ENCODE measurements at places on chromosomes 16 and 17.

- DNase-seq: no peak
Observed at GRCh38 chr17:45757431-45758218, 26.5 kb upstream of the CRHR1 start.

GRCh38 chr16:5463820-5464219 is 366.2 kb upstream of the EEF2KMT start:
- no peak for DNase-seq

- no peak for DNase-seq
Observed at GRCh38 chr17:38628441-38628840, 22.7 kb upstream of the SRCIN1 start.

GRCh38 chr16:85616607-85617321 is 3.6 kb downstream of the GSE1 start:
- peak; percentile 31 for DNase-seq

DNA sequence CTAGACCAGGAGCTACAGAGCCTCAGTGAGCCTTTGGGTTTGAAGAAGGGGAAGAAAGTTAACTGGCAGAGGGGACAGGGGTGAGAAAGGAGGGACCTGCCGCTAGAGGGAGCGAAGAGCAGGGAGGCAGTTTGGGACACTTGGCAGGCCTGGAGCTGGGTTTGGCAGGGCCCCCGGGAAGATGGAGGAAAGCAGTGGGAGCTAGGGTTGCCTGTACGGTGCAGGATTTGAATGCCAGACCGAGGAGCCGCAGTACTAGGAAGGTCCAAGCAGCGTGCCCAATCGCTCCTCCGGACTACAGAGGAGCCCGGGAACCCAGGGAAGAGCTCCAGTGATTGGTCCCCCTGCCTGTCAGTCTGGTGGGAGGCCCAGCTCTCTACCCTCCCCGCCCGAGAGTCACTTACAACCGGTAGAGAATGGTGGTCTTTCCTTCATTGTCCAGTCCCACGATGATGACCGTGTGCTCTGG is 1.3 kb downstream of the ARL5C start:
- DNase-seq: peak; percentile 69

GRCh38 chr16:29645694-29646187 is 17.3 kb upstream of the SPN start:
- DNase-seq: no peak

- peak; percentile 78 for DNase-seq
Observed at GRCh38 chr16:47848421-47849109, 307.2 kb downstream of the ABCC12 start.

DNA sequence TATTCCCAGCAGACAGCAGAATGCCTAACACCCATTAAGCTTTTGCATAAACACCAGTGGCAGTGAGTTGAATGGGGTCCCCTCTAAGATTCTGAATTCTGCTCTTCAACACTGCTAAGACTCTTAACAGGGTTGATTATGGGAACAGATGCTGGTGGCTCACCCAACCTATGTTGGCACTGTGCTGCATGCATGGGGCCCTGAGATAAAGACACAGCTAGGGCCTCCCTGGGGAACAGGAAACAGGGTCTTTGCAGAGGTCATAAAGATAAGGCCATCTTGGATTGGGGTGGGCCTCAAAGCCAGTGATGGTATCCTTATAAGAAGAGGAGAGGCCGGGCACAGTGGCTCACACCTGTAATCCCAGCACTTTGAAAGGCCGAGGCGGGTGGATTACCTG is 190.8 kb downstream of the SLC39A11 start:
- no peak for DNase-seq

GRCh38 chr16:35628976-35629375 is 2169.6 kb downstream of the TP53TG3F start:
- no peak for DNase-seq

GRCh38 chr16:31466381-31466841 is 5.5 kb upstream of the TGFB1I1 start:
- no peak for DNase-seq

DNA sequence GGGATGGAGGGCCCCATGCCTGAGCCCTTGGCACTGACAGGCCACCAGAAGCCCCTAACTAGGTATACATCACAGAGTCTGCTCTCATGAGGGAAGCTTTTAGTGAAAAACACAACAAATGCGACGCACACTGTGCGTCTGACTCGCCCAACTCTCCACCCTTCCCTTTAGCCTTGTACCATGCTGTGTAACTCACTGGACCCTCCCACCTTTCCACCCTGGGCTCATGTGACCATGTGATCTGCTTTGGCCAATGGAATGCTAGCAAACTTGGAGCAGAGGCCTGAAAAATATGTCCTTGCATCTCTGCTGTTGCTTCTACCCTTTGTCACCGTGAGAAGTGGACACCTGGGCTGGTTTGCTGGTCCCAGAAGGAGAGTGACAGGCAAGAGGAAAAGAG is 21.6 kb downstream of the TK2 start:
- DNase-seq: no peak

DNA sequence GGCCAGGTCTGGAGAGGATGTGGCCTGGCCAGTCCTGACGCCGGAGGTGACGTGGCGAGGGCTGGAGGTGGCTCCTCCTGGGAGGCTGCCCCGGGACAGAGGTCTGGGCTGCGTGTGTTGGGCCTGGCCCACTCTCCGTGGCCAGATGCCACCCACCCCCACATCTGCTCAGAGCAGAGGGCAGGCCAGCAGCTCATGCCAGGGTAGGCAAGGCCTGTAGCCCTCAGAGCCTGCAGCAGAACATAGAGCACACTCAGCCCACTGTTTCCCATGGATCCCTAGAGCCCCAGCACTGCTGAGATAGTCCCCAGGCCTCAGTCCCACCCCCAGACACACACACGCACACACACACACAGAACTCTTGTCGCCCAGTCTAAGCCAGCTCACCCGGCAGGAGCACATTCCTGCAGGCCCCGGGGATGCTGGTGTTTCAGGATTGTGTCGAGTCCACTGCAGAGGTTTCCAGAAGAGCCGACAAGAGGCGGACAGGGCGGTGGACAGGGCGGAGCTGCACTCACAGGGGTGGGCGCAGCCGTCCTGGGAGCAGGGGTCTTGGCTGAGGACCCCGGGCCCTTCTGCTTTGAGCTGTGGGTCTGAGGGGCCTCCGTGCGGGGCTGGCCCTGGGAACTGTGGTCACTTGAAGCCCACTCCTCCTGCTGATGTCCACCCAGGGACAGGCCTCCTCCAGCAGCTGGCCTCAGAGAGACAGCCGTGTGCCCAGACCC is 33.4 kb downstream of the SOX8 start:
- DNase-seq: no peak

GRCh38 chr16:56607109-56607618 is 1.2 kb upstream of the MT2A start:
- no peak for DNase-seq

- peak; percentile 20 for DNase-seq
Observed at GRCh38 chr17:7184091-7184488, 4.9 kb upstream of the ASGR1 start.

DNA sequence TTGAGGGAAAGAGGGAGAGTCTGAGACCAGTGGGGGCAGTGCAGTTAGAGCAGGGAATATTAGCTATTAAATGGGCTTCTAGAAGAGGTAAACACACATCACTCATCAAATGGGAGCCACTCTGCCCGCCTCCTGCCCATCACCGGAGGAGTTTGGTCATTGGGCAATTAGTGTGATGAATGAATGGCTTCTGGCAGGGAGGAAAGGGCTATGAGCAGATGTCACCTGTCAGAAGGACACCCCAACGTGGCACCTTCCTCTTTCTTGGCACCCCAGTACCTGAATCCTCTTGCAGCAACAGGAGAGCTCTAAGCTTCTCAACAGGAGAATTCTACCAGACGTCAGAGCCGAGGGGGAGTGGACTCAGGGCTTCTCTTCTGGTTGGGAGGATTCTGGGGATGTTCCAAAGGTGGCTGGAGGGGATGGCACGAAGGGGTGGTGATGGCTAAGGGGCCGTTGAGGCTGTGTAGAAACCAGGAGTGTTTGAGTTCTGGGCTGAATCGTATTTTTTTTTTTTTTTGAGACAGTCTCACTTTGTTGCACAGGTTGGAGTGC is 11.0 kb downstream of the C1QTNF1 start:
- no peak for DNase-seq

- peak; percentile 74 for DNase-seq
Observed at GRCh38 chr17:63425483-63425882, 20.6 kb downstream of the CYB561 start.

DNA sequence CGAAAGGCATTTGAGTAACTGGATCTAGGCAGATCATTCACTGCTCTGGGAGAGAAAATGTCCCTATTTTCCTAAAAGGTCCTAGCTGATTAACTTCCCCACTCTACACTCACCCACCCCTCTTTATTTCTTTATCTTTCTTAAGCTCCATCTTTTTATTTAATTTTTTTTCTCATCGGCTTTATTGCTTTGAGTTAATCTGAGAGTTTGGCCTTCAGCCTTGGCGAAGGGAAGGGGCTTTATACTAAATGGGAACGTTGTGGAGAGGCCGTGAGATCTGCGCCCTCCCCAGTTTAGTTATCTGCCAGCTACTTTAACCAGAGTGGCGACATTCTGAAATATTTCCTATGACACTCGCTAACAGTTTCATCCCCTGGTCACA is 882 bp upstream of the TOX3 start:
- no peak for DNase-seq

DNA sequence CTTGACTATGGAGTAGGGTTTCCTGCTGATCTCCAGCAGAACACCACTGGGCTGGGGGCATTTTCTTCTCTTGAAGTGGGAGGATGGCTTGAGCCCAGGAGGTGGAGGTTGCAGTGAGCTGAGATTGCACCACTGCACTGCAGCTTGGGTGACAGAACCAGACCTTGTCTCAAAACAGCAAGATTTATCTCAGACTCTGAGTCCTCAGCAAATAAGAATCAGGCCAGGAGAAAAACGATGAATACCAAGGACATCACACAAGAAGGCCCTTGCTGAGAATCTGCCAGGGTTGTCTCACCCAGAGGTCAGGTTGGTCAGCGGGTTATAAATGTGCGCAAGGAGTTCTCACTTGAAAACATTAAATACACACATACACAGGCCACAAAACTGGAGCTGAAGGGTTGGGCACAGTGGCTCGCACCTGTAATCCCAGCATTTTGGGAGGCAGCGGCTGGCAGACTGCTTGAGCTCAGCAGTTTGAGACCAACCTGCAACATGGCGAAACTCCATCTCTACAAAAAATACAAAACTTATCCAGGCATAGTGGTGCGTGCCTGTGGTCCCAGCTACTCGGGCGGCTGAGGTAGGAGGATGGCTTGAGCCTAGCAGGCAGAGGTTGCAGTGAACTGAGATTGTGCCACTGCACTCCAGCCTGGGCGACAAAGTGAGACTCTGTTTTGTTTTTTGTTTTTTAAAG is 7.7 kb downstream of the MXRA7 start:
- no peak for DNase-seq

- no peak for DNase-seq
Observed at GRCh38 chr16:30187556-30187865, 4.1 kb downstream of the CORO1A start.

GRCh38 chr17:79438058-79438457 is 172.8 kb downstream of the RBFOX3 start:
- no peak for DNase-seq

DNA sequence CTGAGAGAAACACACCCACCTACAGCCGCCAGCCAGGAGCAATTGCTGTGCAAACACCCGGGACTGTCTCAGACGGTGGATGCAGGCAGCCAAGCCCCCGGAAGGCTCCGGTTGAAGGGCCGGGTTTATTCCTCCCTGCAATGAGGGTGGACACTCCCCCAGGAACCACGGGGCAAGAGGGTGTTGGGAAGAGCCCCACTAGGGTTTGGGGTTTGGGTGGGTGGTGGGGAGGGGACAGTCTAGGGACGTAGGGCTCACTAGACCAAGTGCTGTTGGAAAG is 19.2 kb downstream of the JPH3 start:
- DNase-seq: no peak

- no peak for DNase-seq
Observed at GRCh38 chr17:71937914-71938313, 182.9 kb upstream of the SOX9 start.

DNA sequence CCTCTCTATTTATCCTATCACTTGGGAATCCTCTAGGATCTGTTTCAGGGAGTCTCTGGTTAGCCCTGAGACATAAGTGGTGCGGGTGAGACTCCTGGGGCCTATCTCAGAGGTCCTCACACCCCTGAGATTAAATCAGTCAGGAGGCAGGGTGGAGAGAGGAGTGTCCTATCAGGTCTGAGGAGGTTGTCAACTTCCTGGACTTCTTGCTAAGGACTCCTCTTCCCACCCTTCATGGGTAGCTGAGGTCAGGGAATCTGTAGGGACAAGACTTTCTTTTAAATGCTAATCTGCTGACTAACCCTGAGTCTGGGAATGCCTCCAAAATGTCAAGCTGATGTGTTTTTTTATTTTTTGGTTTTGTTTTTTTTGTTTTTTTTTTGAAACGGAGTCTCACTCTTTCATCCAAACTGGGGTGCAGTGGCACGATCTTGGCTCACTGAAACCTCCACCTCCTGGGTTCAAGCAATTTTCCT is 6.6 kb upstream of the ARMC5 start:
- DNase-seq: peak; percentile 35

GRCh38 chr16:68492543-68493411 is 44.5 kb upstream of the SMPD3 start:
- DNase-seq: no peak

GRCh38 chr17:73546114-73546513 is 98.1 kb downstream of the SDK2 start:
- DNase-seq: no peak

DNA sequence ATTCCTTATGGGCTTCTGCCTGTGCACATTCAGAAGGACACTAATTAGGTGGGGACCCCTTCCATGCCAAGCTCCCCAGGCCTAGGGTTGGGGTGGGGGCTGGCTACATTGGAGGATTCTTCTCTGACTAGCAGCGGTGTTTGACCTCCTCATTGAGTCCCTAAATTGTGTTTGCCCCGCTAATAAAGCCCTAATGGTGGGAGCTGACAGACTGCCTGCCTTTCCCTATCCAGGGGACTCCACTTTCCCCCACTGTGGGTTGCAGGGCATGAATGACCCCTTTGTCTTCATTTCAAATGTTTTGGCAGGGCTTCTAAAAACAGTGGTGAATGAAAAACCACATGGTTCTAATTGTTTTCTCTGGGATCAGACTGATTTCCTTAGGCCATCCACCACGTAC is 476.8 kb upstream of the CDH11 start:
- no peak for DNase-seq

- peak; percentile 81 for DNase-seq
Observed at GRCh38 chr17:67491009-67491680, 114.1 kb downstream of the PITPNC1 start.

DNA sequence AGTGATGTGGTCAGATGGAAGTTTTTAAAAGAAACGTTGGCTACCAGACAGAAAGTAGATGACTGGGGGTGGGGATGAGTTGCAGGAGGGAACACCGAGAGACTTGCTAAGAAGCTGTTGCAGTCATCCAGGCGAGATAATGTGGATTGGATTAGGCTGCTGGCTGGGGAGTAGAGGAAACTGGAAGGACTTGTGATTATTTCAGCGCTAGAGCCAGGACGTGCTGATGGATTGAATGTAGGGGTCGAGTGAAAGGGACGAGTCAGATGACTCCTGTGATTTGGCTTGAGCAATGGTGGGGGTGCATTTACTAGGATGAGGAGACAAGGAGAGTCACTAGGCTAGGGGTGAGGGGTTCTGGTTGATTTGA is 88.5 kb downstream of the CLEC16A start:
- peak; percentile 23 for DNase-seq

All from globus pallidus (tissue), 1 donor.